Hippocampal formation (tissue), 2 donors: ENCODE measurements at places on chromosomes 12 and 14.

- peak; percentile 49 for DNase-seq
These were observed 661.7 kb downstream of the VRK1 start for GRCh38 chr14:97458661-97459579.

GRCh38 chr12:53694756-53695151, 18.9 kb upstream of the ATP5MC2 start:
- no peak for DNase-seq

DNA sequence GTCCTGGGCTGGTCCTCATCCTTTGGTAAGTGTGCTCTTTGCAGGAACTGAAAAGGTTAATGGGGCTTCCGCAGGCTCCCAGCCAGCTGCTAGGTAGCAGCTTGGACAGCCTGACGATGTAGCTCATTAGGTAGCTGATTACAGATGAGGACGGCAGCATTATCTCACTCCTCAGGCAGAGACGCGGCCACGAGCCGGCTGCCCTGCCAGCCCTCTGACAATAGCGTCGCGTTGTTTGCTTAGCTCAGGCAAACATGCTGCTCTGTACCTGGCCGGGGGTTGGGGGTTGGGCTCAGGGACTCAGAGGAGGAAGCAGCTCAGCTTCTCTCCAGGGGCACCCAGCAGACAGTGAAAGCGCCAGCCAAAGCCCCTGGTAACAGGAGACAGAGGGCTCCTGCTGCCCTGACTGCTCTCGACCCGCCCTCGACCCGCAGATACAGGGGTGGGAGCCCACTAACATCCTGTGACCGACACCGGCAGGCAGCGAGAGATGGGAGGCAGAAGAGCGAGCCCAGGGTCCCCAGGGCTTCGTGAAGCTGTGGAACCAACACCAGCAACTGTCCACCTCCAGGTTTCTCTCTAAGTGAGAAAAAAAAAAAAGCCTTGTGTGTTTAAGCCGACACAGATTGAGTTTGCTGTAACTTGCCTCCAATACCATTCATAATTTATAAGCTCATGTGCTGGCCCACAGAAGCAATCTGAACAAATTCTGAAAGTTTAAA, 53.4 kb upstream of the DLK1 start:
- no peak for DNase-seq

GRCh38 chr12:47801904-47802246, 17.8 kb downstream of the HDAC7 start:
- DNase-seq = no peak

- DNase-seq = no peak
These were observed 334.3 kb upstream of the SYT1 start for GRCh38 chr12:78530100-78530765.

DNA sequence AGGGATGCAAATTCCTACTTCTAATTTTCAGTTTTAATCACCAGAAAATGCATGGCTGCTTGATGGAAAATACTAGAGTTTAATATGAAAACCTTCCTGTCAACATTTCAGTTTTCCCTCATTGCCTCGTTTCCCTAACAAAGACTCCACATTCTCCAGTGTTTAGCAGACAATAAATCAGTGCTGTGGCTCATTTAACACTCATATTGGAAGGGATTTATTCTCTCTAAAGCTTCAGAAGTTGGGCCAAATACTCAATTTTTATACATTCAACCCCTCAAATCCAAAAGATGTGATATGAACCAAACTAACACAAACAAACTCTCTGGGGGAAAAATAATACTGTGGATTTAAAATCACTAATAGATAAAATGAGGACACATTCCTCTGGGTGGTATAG, 482.5 kb downstream of the FLRT2 start:
- no peak for DNase-seq

GRCh38 chr12:74547249-74547648, 9.6 kb downstream of the ATXN7L3B start:
- no peak for DNase-seq

DNA sequence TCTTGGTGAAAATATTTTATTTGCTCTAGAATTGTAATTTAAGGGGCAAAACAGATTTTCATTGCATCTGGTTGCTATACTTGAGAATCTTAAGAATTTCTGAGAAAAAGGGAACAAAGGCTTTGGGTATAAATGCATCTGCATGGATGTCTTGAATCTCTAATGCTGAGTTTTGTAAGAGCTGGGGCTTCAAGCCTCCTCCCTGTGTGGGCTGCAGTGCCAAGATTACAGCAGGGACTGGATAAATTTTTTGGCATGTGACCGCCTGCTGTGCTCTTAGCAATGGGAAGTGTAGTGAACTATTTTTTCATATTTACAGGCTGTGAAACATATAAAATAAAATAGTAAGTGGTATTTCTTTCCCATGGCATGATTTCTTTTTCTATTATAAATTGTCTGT, 70.0 kb downstream of the SLC38A6 start:
- DNase-seq = no peak

DNA sequence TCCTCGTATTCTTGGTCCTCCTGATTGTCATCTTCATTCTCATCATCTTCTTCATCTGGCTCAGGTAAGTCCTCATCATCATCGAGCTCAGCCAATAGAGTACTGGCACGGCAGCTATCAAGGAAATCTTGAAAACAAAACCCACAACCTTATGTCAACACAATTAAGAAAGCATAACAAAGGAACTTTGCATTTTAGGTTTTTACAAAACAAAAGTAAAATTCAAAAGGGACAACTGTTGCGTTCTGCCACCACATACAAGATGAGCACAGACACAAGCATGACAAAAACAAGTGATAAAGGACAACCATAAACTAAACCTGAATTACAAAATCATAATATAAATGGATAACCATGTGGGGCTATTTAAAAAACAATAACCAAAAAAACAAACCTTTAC, 84.7 kb downstream of the HECTD1 start:
- no peak for DNase-seq

- DNase-seq = no peak
These were observed 233.3 kb upstream of the EGLN3 start for GRCh38 chr14:34184126-34184525.
